G401 (cell line): ENCODE measurements at places on chromosomes 12 and 14.

DNA sequence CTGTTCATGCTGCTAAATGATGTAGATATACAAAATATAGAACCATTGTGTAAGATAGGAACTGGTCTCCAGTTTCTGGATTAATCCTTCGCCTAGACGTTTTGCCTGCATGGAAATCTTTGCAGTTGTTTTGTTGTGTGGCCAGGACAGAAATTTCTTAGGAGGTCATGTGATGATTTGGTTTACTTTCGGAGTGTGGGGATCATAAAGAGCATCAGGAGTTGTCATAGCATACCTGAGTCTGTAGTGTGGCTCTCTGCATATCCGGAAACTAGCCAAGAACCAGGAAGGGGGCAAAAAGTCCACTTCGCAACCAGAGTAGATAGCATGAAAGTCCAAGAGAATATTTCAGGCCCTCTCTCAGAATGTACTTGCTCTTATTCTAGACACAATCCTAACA lies 3.1 kb downstream of the SAMD4A start:
- DNase-seq, result no peak

DNA sequence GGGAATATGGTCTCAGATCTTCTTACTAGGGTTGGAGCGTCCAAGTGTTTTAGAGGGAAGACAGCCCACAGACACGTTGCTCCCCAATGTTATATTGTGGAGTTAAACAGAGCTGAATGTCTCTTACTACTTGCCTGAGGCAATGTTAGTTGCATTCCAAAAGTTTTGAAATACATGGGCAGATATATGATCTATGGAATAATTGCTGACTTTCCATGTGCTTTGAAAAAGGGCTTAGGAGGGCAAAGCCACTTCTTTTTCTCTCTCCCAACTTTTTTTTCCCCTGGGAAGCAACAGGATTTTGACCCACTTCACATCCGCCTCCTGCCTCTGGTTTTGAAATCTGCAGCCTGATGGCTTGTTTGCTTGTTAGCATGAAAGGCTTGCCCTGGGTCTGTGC lies 33.7 kb upstream of the PAX9 start:
- no peak for DNase-seq

GRCh38 chr14:104353921-104354701 lies 215.7 kb downstream of the KIF26A start:
- DNase-seq, result no peak

GRCh38 chr14:33764876-33765650 lies 185.8 kb downstream of the EGLN3 start:
- DNase-seq, result no peak

DNA sequence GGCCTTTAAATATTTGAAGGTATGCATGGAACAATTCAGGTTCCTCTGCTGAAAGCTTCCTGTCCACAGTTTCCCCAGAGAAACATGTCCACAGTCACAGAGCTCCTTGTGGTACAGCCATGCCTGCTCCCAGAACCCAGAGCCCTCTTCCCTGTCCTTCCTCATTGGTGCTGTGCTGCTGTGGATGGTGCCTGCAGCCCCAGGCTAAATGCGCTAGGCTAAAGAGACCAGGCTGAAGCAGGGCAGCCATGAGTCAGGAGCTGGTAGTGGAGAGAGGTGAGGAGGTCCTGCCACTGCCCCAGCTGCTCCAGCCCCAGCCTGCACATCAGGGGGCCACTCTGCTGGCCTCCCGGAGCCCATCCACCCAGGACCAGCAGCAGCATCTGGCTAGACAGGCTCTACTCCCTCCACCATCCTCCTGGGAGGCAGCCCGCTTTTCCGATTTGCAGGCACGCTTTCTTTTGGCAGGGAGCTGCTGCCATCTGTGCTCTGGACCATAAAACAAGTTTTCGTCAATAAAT lies 65.4 kb upstream of the DDX11 start:
- DNase-seq, result peak; percentile 41

DNA sequence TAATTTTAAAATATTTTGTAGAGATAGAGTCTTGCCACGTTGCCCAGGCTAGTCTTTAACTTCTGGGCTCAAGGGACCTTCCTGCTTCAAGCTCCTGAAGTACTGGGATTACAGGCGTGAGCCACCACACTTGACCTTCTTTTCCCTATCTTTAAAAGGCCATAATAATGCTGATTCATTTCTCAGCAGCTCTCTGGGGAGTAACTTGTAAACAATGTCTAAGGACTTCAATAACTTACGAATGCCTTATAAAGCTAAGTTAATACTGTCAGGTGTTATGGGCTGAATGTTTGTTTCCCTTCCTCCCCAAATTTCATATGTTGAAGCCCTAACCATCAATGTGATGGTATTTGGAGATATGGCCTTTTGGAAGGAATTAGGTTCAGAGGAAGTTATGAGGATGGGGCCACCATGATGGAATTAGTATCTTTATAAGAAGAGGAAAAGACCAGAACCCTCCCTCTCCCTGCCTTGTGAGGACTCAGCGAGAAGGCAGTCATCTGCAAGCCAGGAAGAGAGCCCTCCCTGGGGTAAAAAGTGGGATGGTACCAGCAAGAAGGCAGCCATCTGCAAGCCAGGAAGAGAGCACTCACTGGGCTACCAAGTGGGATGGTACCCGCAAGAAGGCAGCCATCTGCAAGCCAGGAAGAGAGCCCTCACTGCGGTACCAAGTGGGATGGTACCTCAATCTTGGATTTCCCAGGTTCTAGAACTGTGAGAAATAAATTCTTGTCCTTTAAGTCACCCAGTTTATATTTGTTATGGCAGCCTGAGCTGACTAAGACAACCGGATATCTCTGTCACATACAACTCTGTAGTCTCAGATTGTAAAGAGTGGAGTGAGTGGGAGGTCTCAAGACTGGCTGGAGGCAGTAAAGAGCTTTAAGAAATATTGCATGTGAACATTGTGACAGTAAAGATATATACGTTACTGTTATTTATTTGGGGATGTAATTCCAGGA lies 16.3 kb upstream of the YBX3 start:
- DNase-seq, result no peak

DNA sequence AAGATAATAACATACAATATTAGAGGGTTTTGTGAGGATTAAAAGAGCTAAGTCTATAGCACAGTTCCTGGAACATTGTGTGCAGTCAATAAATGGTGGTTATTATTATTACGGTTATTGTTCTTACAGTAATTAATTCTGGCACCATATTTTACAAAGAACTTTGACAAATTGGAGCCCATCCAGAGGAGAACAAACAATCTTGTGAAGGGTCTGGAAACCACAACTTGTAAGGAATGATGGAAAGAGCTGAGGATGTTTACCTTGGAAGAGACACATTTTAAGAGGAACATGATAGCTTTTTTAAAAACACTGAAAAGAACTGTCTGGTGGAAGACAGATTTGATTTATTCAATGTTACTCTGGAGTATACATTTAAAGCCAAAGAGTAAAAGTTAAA lies 150.5 kb upstream of the KRR1 start:
- DNase-seq, result no peak

DNA sequence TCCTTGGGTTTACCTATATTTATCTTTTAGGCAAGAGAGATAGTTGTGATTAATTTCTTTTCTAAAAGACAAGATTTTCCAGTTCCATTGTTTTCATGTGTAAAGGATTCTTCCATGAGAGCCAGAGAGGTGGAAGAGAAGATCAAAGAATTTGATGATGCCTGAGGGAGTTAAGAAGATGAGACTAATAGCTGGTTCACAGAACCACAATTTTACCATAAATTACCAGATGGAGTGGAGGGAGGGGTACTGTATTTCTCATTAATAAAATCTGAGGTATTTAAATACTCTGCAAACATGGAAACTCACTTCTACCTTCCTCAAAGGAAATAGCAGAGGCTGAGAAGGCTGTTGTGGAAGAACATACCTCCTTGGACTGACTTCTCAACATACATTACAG lies 34.6 kb downstream of the ALKBH1 start:
- DNase-seq, result no peak

GRCh38 chr12:57451233-57451778 lies 3.8 kb upstream of the INHBE start:
- no peak for DNase-seq

GRCh38 chr12:52073531-52074381 lies 4.0 kb downstream of the ATG101 start:
- DNase-seq, result no peak

GRCh38 chr12:98955284-98955683 lies 310.2 kb downstream of the APAF1 start:
- DNase-seq, result peak; percentile 19

GRCh38 chr14:21071225-21072030 lies 1.3 kb downstream of the ARHGEF40 start:
- peak; percentile 59 for DNase-seq

DNA sequence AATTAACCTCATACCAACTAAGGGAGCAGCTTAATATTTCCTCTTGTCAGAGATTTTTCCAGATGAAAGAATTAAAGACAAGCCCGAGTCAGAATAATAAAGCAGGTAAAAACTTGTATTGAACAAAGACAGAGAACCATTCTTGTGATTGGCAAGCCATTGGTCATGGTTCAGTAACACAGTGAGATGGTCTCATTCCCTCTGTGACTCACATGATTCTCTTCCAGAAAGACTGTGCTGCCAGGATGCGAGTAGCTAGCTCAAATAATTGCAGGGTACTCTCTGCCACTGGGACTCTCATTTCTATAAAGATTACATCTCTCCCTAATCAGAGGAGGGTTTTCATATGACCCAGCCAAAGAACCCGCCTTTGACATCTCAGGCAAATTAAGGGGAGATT lies 179.4 kb downstream of the PHLDA1 start:
- no peak for DNase-seq

DNA sequence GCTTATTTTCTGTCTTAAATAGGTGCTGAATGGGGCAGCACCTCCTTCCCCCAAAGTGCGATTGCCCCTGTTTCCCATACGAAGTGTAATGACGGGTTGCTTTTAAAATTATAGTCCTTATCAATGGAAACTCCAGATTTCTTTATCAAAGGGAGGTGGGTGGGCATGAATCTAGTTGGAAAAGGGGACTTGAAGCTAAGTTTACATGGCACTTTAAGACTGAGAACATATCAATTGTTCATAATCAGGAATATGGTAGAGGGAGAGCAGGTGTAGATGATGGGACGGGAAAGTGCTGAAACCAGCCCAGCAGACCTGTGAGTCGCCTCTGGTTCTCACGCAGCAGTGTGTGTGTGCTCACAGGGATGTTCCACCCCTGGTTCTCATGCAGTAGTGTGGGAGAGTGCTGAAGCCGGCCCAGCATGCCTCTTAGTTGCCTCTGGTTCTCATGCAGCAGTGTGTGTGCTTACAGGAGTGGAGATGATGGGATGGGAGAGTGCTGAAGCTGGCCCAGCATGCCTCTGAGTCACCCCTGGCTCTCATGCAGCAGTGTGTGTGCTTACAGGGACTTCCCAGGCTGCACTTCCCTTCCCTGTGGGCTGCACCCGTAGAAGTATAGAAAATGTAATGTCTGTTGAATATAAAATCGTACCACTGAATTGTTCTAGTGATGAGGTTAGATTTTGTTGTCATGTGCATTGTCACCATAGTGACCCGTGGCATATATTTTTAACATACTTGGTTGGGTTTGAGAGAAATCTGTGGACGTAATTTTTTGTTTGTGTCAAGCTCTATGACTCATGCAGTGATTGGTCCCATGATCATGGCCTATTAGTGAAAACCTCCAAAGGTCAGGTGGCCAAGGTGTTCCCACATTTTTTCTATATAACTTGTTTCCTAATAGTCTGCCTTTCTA lies 51.6 kb downstream of the GPATCH2L start:
- no peak for DNase-seq

DNA sequence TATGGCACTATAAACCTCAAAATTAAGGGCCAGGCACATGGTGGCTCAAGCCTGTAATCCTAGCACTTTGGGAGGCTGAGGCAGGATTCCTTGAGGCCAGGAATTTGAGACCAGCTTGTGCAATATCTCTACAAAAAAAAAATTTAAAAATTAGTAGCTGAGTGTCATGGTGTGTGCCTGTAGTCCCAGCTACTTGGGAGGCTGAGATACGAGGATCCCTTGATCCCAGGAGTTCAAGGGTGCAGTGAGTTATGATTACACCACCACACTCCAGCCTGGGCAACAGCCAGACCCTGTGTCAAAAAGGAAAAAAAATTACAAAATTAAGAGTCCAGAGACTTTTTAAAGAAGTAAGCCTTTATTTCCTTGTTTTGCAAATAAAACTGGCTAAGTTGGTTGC lies 1.8 kb upstream of the GCN1 start:
- peak; percentile 10 for DNase-seq

DNA sequence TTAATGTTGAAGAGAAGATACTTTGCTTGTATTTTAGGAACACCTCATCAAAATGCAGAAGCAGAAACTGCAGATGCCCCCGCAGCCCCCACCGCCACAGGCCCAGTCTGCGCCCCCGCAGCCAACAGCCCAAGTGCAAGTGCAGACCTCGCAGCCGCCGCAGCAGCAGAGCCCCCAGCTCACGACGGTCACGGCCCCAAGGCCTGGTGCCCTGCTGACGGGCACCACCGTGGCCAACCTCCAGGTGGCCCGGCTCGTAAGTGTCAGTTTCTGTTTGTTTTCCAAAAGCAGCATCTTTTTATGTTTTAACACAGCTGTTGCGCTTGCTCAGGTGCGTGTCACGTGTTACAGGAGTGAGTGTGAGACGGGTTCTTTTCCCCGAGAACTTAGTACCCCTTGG lies 79.5 kb downstream of the DDX51 start:
- no peak for DNase-seq

DNA sequence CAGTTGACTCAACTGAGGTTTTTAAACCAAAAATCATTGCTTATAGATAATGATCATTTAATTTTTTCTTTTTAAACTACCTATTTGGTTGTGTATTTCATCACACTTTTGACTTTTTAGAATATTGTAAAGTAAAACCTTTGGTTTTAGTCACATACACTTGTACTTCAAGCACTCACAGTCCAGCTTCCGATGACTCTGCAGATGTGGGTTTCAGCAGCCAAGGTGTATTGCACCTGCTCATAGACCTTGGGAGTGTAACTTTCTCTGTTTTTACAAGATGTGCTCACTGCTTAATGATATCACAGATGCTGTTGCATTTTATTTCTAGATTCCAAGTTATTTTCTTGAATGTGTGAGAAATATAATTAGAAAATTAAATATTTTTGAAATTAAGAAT lies 188.3 kb upstream of the SLC38A2 start:
- no peak for DNase-seq

GRCh38 chr12:70415987-70416386 lies 49.9 kb downstream of the KCNMB4 start:
- no peak for DNase-seq

- DNase-seq, result no peak
Observed at GRCh38 chr14:58455593-58456265, 28.2 kb downstream of the KIAA0586 start.
